ENCODE measurements at places on chromosomes 5 and 9.

DNA sequence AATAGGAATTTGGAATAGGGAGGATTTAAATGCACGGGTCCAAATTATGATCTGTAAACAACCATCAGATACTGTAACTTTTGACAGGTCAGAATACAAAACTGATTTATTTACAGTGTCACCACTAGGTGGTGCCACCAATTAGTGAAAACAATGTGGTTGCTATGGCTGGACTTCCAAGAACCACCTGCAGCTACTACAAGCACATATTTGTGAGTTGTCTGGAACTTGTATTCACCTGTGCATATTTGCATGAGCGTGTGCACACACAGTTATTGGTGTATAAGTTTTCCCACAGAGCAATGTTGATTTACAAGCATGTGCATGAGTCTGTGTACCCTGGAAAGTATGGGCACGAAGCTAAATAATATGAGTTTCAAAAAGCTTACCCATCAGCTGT is 3.0 kb upstream of the HRCT1 start:
- DNase-seq: no peak

DNA sequence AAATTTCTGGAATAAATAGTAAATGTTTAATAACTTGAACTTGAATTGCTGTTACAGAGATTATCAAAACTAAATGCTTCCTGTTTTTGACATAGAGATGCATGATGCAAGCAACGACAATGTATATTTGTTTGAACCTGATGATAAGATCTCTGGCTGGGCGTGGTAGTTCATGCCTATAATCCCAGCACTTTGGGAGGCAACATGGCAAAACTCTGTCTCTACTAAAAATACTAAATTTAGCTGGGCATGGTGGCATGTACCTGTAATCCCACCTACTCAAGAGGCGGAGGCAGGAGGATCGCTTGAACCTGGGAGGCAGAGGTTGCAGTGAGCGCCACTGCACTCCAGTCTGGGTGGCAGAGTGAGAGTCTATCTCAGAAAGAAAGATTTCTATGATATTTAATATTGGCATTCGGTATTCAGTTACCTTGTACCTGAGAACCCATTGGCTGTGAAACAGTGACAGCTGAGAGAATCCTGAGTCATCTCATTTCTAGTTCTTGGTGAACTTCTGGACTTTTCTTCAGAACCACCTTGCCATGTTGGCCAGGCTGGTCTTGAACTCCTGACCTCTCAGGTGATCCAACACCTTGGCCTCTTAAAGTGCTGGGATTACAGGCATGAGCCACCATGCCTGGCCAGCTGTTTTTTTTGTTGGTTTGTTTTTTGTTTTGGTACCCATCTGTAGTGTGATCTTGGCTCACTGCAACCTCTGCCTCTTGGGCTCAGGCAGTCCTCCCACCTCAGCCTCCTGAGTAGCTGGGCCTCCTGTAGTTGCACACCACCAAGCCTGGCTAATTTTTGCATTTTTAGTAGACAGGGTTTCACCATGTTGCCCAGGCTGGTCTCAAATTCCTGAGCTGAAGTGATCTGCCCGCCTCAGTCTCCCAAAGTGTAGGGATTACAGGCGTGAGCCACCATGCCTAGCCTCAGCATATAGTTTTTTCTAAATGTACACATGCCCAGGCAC is 10.0 kb upstream of the FGF18 start:
- no peak for DNase-seq

DNA sequence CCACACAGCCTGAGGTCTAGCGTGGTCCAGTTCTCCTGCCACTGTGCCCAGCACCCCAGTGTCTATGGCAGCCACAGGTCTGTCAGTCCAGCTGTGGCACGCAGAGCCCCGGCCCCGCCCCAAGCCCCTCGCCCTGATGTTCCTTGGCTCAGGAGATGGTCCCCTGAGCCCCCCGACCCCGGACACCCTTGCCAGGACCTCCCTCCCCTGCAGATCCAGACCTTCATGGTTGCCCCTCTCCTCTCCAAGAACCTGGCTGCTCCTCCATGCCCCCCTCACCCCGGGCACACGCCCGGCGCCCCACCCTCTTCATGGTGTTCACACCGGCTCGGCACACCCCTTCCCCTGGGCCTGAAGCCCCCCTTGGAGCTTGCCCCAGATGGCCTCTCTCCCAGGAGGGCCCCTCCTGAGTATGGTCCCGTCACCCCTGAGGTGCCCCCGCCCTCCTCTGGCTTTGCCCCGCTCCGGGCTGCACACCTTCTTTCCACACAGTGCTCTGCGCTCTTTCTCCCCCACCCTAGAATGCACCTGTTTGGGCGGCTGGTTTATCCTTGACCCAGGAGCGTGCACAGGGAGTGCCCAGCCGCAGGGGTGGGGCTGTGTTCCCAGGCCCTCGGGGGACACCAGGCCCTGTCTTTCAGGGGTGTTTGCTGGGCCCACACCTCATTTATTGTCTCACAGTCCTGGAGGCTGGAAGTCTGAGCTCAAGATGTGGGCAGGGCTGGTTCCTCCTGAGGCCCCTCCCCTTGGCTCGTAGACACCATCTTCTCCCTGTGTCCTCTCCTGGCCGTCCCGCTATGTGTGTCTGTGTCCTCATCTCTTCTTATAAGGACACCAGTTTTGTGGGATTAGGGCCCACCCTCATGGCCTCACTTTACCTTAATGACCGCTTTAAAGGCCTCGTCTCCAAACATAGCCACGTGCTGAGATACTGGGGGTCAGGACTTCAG is 37.6 kb downstream of the KCNT1 start:
- DNase-seq: no peak

GRCh38 chr5:30539004-30539634 is 654.4 kb upstream of the CDH6 start:
- no peak for DNase-seq

- no peak for DNase-seq
Observed at GRCh38 chr5:6039111-6039510, 339.2 kb downstream of the MED10 start.

DNA sequence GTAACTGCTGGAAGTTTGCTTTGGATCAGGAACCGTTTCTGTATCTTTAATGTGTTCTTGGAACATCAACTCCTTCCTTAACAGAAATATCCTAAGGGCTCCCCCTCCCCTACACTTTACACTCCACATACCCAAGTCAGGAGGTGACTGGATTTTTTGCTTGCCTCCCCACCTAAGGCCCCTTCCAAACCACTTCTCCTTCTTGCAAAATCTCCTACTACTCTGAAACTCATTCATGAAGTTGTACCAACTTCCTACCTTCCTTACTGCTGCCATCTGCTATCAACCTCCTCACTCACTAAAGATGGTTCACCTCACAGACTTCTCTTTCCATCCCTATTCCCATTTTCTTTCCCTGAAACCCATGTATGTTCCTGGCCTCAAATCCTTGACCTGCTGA is 16.1 kb downstream of the TXN start:
- DNase-seq: no peak

DNA sequence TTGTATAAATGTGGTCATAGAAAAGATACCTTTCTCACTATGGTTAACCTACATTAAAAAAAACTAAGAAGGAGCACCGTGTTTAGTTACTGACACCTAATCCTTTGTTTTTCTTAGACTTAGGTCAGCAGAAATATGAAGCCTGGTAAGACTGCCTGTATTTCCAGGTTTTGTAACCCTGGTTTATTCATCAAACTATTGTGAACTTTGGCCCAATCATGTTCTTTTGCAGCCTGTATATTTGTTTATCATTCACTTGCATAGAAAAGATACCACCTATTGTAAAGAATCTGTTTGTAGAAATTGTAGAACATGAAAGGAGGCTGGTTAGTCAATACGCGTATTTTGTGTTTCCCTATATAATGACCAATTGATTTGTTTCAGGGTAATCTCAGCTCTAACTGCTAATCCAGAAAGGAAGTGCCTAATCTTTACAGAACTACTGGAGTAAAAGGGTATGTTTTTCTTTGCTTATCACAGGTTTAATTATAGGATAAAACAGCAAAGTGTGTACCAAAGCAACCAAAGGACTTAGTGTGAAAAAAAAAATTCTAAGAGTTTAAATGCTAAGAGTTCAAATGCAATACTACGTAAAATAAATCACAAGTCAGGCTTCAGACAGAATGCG is 103.6 kb downstream of the LURAP1L start:
- no peak for DNase-seq

DNA sequence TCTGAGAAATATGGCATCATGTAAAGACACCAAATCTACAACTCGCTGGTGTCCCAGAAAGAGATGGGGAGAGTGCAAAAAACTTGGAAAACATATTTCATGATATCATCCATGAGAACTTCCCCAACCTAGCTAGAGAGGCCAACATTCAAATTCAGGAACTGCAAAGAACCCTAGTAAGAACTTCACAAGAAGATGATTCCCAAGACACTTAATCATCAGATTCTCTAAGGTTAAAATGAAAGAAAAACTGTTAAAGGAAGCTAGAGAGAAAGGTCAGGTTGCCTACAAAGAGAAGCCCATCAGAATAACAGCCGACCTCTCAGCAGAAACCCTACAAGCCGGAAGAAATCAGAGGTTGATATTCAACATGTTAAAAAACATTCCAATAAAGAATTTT is 95.5 kb upstream of the PRLR start:
- DNase-seq: no peak

DNA sequence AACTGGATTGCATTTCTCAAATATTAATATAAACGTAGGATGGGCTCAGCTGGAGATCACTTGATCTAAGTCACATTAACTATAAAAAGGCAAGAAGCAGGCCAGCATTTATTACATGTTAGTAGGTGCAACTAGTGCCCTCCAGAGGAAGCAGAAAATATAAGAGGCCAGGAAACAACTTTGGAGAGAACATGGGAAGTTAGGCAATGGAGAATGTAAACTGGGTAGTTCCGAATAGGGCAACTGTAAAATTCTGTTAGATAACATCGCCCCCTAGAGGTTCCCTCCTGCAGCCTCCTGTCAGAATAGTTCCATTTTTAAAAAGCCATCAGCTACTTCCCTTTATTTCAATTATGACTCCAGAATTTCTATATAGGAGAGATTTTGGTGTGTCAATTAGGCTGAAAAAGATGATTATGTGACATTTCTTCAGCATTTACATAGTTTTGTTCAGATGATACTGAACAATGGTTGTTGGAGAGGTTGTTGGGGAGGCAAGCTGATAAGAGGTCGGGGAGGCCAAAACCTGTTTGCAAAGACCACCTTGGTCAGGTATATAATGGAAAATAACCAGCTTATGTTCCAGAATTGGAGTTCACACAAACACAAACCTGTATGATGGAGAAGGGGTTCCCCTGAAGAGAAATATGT is 22.4 kb downstream of the CCL28 start:
- peak; percentile 82 for DNase-seq

- no peak for DNase-seq
Observed at GRCh38 chr5:115992848-115993350, 30.6 kb downstream of the LVRN start.

DNA sequence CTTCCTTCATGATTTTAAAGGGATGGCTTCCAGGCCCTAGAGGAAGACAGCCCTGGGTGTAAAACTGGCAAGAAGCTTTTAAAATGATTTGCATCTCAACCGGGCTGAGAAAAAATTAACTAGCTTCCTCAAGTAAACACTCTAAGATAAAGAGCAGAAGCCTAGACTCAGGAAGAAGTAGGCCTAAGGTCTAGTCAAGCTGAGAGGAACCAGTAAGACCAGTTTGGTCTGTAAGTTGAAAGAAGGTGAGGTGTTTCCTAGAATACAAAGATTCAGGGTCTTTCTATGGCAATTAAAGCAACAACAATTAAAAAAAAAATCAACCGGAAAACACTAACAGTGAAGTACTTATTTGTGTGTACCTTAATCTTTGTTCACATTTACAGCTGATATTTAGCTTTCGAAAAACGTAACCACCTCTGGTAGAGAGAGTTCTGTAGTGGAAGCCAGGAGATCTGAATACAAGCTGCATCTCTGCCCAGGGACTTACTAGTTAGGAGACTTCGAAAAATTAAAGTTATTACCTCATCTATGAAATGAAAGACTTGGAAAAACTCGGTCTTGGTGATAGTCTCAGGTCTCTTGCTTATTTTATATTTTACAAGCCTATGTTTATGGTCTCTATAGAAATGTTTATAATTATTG is 75.7 kb downstream of the TUSC1 start:
- DNase-seq: peak; percentile 15
